ENCODE measurements at places on chromosomes 4 and X.

GRCh38 chr4:60611762-60612496 is 588.2 kb upstream of the ADGRL3 start:
- ATAC-seq = no peak

DNA sequence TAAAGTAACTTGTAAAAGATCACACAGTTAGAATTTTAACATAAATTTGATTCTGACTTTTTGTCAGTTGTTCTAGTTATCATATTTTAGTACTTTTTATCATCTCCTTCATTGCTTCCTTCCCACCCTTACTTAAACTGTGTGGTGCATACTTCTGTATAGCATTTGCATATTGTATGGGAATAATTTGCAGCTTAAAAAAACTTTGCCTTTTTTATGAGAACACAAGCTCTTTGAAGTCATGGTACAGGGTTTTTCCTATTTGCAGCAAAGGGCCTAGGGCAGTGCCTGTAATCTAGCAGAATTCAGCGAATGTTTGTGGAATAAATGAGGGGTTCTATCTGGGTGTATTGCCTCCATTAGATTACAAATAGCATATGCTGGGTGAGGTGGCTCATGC is 41.6 kb downstream of the SYNPO2 start:
- ATAC-seq = no peak

- no peak for ATAC-seq
These were observed 97.7 kb downstream of the ARHGAP10 start for GRCh38 chr4:147829401-147830101.

GRCh38 chr4:183918696-183919095 is 13.6 kb downstream of the STOX2 start:
- ATAC-seq = no peak

DNA sequence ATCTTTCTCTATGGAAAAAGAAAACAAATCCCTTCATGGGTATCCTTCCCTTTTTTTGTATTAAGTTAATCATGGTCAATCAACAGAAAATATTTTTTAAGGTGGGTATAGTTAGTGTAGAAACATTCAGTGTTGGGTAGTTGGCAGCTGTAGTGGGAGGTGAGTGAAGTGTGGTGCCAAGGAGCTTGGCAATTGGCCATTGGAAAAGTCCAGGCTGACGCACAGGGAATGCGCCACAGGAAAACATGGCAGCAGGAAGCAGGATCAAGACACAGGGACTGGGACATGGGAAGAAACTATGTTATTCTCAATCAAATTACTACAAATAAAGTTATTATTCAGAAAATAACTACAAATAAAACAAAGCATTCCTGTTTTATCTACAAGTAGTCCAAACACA is 20.0 kb downstream of the PALLD start:
- ATAC-seq = no peak

- no peak for ATAC-seq
These were observed 7.5 kb downstream of the APEX2 start for GRCh38 chrX:55007656-55008055.

- no peak for ATAC-seq
These were observed 170.9 kb downstream of the FRMPD4 start for GRCh38 chrX:12309040-12309743.

DNA sequence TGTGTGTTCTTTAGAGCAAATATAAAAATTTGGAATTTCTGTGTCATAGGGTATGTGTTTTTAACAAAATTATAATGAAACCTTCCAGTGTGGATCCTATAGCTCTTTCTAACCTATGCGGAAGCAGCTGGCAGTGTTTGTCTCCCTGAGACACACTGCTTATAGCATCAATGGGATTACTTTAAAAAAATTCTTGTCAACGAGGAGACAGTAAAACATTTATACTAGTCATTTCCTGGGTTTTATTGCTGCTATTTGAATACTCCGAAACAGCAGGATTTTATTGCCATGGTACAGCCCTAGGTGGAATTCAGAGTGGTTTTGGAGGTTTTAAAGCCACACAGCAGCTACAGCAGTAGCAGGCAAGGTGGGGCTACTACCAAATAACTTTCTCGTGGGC is 145.1 kb upstream of the IL1RAPL2 start:
- ATAC-seq = no peak

All from stimulated activated memory B cell treated with anti-CD40 and anti-IgM and Interleukin-4, amounts not matched to agents 10 μg/mL and 1 μg/mL and 100 μg/mL, for 72 hours (primary cell).